Lower lobe of right lung (tissue), 2 donors: ENCODE measurements at places on chromosomes 2 and 18. TPM values are rescaled to one million over a fixed set of nuclear protein-coding genes. Genes with fewer than 3 reads are reported as not detected.

Gene PAX8
- total RNA-seq = 1.2 TPM

DNA sequence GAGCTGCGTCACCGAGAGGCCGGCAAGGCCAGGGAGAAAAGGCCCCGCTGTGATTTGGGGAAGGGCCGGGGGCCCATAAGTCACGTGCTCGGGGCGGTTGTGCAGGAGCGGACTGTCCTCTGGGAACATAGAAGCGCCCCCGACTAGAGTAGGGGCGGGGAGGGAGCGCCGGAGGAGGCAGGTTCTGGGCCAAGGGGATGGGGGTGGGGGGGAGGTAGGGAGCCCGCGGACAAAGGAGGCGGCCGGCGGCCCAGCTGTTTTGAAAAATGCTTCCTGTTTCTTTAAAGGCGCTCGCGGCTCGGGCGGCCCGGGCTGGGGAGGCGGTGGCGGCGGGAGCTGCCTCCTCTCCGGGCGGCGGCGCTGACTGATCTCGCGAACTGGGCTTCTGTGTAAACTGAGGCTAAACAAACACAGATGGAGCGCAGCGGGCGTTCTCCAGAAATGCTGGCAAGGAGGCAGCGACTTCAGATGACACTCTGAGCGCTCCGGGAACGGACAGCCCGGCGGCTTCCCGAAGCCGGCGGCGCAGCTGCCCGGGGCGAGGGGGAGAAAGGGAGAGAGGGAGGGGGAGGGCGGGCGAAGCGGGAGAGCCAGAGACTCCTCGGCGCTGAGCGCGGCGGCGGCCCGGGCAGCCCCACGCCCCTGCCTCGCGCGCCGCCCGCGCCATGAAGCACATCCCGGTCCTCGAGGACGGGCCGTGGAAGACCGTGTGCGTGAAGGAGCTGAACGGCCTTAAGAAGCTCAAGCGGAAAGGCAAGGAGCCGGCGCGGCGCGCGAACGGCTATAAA, at the start of gene ATOH8:
Gene ATOH8 (plus strand): TSS at position 467 of the 788 bp plus-strand sequence. CDS start 199 bp downstream, at position 666.
- H3K4me1 ChIP-seq = peaks cover 81% of the 10 kb centered on the region
- peaks cover 11% of the 10 kb centered on the region for H3K27me3 ChIP-seq
- peak within 1 kb of the TSS; percentile 91 for H3K27ac ChIP-seq
- H3K36me3 ChIP-seq = peaks cover 7% of the 10 kb centered on the region
- H3K4me3 ChIP-seq = peak within 1 kb of the TSS; percentile 89

Gene TRIM43
- not detected for total RNA-seq

- no peaks in the 10 kb centered on the region for H3K27me3 ChIP-seq
- H3K4me1 ChIP-seq = no peaks in the 10 kb centered on the region
- no peaks in the 10 kb centered on the region for H3K36me3 ChIP-seq
- no peak for DNase-seq
- no peak overlapping the region for H3K27ac ChIP-seq
Measured at GRCh38 chr2:54143780-54144179, 28.4 kb downstream of the ACYP2 start.

GRCh38 chr18:33469699-33470098, 29.2 kb upstream of the CCDC178 start:
- no peaks in the 10 kb centered on the region for H3K4me1 ChIP-seq
- H3K27me3 ChIP-seq = no peaks in the 10 kb centered on the region
- no peak overlapping the region for H3K4me3 ChIP-seq
- DNase-seq = no peak
- H3K27ac ChIP-seq = no peak overlapping the region

Gene TMEM247
- not detected for total RNA-seq

Gene C2orf72
- total RNA-seq = 0.97 TPM

DNA sequence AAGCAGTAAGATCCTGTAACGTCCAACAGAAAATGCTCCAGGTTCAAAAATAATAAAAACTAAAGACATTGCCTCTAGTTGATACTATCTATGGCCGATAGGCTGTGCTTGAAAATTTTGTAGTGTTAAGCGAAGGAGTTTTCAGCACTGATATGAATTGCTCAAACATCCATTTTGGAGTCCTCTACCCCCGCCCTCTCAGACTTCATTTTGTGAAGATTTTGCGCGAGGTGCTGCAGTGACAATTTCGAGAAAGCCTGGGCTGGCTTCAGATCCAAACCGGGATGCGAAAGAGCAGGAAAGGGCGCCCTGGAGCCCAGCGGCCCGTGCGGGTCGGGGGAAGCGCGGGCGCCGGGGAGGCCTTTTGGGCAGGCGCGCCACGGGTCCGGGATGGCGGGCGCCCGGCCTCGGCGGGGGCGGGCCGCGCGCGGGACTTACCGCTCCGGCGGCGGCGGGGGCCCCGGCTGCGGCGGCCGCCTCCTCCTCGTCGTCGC, 1.8 kb downstream of the SP3 start:
- peak overlapping the region; percentile 97 for H3K4me3 ChIP-seq
- no peaks in the 10 kb centered on the region for H3K36me3 ChIP-seq
- H3K27me3 ChIP-seq = no peaks in the 10 kb centered on the region
- peak overlapping the region; percentile 100 for H3K27ac ChIP-seq
- H3K4me1 ChIP-seq = peaks cover 58% of the 10 kb centered on the region

DNA sequence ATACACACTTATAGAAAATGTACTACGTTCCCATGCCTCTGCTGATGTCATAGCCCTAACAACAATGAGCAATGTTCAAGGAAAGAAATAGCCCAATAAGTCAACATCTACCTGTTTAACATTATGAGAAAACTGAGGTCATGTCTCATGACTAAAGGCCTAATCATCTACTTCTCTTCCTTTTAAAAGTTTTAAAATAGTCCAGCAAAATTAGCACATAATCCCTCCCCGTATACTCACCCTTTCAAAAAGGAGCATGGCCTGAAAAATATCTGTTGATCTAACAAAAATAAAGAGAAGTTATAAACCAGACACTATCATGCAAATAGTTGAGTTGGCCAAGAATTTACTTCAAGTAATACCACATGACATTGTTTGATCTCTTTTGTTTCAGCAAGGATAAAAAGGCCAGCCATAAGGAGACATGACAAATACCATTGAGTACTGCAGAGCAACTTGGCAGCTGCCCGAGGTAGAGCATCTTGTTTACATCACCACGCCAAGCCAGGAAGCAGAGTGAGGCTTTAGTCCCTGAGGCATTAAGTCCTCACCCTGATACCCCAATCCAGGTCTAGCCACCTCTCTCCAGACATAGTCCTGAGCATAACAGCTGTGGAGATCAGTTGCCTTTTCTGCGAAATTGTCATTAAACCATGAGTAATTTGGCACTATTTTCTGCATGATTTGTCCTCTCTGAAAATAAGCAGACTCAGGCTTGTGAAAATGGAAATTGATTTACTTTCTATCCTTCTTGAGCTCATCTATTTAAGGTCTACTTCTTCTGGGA, 137.4 kb upstream of the ETAA1 start:
- H3K4me3 ChIP-seq = no peak overlapping the region
- H3K27me3 ChIP-seq = no peaks in the 10 kb centered on the region
- H3K4me1 ChIP-seq = no peaks in the 10 kb centered on the region
- no peaks in the 10 kb centered on the region for H3K36me3 ChIP-seq

GRCh38 chr2:207224791-207225482, 59.2 kb upstream of the KLF7 start:
- no peaks in the 10 kb centered on the region for H3K36me3 ChIP-seq
- H3K27me3 ChIP-seq = no peaks in the 10 kb centered on the region
- no peak for DNase-seq
- H3K4me3 ChIP-seq = no peak overlapping the region
- H3K27ac ChIP-seq = no peak overlapping the region

- peaks cover 25% of the 10 kb centered on the region for H3K4me1 ChIP-seq
- H3K27ac ChIP-seq = peak overlapping the region; percentile 68
- DNase-seq = peak; percentile 66
- H3K4me3 ChIP-seq = no peak overlapping the region
- no peaks in the 10 kb centered on the region for H3K27me3 ChIP-seq
Measured at GRCh38 chr2:106161938-106162820, 31.9 kb downstream of the UXS1 start.

Gene GALNT5
- total RNA-seq = 33.9 TPM

Gene REG1A
- not detected for total RNA-seq

DNA sequence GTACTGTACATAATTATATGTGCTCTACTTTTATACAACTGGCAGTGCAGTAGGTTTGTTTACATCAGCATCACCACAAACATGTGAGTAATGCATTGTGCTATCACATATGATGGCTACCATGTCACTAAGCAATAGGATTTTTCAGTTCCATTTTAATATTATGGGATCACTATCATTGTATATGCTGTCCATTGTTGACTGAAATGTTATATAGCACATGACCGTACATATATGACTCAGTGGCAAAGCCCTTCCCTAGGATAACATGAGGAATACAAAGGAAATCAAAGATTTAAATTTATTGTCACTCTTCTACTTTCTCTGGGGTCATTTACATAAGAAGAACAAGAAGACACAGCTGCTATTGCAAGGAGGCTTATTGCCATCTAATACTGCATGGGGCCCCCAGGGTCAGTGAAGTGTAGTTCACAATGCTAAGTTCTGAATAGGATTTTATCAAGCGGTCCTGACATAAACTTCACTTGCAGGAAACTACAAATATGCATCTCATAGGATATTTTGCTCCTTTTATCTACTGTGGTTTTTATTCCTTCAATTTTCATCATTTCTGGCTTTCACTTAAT, 21.8 kb downstream of the PDE1A start:
- DNase-seq = no peak
- no peak overlapping the region for H3K4me3 ChIP-seq
- no peaks in the 10 kb centered on the region for H3K4me1 ChIP-seq
- no peak overlapping the region for H3K27ac ChIP-seq
- no peaks in the 10 kb centered on the region for H3K27me3 ChIP-seq

GRCh38 chr2:205612636-205613035, 69.7 kb upstream of the NRP2 start:
- H3K27me3 ChIP-seq = no peaks in the 10 kb centered on the region
- DNase-seq = no peak
- no peak overlapping the region for H3K4me3 ChIP-seq
- H3K4me1 ChIP-seq = no peaks in the 10 kb centered on the region
- H3K27ac ChIP-seq = no peak overlapping the region

DNA sequence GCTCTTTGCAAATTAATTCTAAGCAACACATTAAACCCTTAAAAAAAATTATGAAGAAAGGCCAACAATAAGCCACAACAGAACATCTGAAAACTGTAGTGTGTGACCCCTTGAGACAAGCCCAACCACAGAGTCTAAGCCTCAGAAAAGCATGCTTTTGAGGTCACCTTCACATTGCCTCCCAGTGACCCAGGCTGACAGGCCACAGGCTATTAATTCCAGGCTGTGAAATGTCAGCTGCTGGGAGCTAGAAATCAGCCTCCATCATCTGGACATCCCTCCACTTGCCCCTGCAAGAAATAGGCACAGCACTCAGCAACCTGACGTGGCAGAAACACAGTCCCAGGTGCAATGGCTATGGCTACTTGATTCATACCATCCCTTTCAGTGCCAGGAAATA, 179.4 kb upstream of the ZFP36L2 start:
- no peak overlapping the region for H3K27ac ChIP-seq
- H3K36me3 ChIP-seq = no peaks in the 10 kb centered on the region
- DNase-seq = no peak
- H3K27me3 ChIP-seq = no peaks in the 10 kb centered on the region
- H3K4me1 ChIP-seq = peaks cover 5% of the 10 kb centered on the region

DNA sequence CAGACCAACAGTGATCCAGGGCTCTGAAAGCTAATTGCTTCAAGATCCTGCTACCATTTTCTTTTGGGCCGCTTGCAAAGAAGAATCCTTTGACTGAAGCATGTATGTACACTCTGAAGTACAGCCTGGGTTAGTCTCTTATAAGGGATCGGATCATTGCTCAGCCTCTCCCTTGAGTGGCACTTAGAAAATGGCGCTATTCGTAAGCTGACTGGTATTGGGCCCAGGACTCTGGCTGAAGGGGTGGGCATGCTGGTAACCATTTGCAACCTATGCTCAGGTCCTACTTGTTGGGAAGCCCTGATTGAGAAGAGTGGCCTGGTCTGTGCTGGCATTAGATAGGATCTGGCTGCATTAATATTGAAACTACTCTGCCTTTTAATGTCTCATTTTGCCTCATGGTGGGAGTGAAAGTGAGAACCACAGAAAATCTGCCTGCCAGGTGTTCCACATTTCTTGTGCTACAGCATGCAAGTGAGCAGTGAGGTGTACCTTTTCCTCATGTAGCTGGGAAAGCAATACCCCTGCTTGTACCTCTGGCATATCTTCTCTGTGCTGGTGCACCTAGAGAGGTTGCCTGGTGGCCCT, 661 bp upstream of the MGAT5 start:
- H3K27me3 ChIP-seq = no peaks in the 10 kb centered on the region
- peaks cover 5% of the 10 kb centered on the region for H3K36me3 ChIP-seq
- no peak overlapping the region for H3K4me3 ChIP-seq
- no peak for DNase-seq
- peaks cover 37% of the 10 kb centered on the region for H3K4me1 ChIP-seq
- H3K27ac ChIP-seq = no peak overlapping the region

- no peaks in the 10 kb centered on the region for H3K36me3 ChIP-seq
- H3K4me1 ChIP-seq = no peaks in the 10 kb centered on the region
- no peak overlapping the region for H3K4me3 ChIP-seq
- no peak overlapping the region for H3K27ac ChIP-seq
Measured at GRCh38 chr2:119914266-119914665, 98.6 kb upstream of the EPB41L5 start.

DNA sequence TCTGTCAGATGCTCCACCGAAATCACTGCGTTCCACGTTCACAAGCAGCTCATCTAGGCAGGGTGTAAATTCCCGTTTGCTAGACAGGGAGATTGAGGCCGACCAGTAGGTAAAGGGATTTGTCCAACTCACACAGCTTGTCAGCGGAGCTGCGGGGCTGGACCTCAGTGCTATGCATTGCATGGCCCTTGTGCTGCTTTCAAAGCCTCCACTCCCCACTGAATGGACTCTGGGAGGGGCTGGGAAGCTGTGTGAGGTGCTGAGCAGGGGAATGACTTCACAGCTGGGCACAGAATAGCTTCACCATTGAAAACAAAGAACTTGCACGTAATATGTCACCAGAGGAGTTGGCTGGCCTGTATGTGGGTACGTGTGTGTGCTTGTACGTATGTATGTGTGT, 21.4 kb downstream of the CELF4 start:
- peaks cover 13% of the 10 kb centered on the region for H3K27me3 ChIP-seq
- no peak for DNase-seq
- no peaks in the 10 kb centered on the region for H3K4me1 ChIP-seq
- no peaks in the 10 kb centered on the region for H3K36me3 ChIP-seq
- H3K27ac ChIP-seq = no peak overlapping the region

DNA sequence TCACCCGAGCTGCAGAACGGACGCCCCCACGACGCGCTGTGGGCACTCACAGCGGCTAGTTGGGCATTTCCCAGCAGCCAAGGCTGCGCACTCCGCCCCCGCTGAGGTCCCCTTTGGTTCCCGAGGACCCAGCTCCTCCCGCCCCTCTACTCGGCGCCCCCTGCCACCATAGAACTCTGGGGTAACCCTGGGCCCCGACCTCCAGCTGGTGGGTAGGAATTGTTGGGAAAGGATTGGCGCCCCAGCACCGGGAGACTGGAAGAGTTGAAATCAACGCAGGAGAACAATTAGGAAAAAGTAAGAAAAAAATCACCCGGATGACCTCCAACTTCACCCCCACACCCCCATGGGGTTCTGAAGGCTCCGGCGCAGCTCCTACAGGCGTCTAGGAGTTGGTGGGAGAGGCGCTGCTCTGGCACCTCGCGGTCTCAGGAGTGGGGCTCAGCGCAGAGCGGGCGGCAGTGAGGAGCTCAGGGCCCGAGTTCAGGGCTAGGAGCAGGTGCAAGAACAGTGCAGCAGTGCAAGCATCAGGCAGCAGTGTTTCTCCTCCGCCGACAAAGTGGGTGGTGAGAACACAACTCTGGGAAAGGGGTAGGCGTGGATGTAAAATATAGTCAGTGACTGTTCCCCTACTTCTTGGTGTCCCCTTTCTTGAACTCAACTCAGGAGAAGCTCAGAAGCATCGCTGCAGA, 14.0 kb downstream of the POU3F3 start:
- peaks cover 13% of the 10 kb centered on the region for H3K4me1 ChIP-seq
- no peak overlapping the region for H3K27ac ChIP-seq
- H3K4me3 ChIP-seq = no peak overlapping the region
- H3K27me3 ChIP-seq = peaks cover 96% of the 10 kb centered on the region
- no peak for DNase-seq
- no peaks in the 10 kb centered on the region for H3K36me3 ChIP-seq
